Stimulated activated CD8-positive, alpha-beta memory T cell treated with anti-CD3 and anti-CD28 coated beads, Interleukin-15, amount 100 ng/mL, for 1 hour (primary cell): ENCODE measurements at places on chromosomes 16 and 17.

DNA sequence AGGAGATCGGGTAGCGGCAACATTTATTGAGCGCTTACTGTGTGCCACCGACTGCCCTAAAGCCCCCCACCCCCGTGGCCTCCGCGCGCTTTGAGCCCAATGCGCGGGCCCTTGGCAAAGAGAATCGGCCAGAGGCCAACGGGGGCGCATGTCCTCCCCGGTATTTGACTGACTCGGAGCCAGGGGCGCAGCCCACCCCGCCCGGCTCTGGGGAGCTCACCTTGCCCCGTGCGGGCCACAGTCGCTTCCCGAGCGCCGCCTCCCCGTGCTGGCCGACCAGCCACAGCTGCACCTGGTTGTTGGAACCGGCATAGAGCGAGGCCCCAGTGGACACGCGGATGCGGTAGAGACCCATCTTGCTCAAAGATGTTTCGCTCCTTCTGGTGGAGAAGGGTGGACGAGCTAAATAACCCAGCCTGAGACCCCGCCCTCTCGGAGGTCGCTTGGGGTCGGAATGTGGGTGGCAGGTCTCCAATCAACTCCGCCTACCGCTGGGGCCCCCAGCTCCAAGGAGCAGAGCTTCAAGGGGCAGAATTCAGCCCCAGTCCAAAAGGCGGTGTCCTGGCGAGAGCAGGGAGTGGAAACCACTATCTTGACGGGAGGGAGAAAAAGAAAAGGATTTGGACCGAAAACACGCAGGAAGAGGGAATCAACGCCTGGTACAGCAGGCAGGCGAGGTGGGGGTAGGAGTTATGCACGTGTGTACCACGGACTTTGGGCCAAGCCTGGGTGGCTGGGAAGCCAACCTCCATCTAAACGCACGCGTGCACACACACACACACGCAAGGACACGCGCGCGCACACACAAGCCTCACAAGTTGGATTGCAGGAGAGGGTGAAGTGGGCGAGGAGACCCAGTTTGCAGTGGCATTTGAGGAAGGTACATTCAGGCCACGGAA, at the start of gene ALOX15:
TSS of gene ALOX15 (minus strand) at position 382 of the 899 bp plus-strand sequence. CDS start at position 355, 27 bp downstream.
- DNase-seq = no peak

GRCh38 chr17:77312786-77313599, 172.2 kb downstream of the SEC14L1 start:
- no peak for DNase-seq

GRCh38 chr17:17548044-17548443, 43.5 kb downstream of the PEMT start:
- no peak for DNase-seq

DNA sequence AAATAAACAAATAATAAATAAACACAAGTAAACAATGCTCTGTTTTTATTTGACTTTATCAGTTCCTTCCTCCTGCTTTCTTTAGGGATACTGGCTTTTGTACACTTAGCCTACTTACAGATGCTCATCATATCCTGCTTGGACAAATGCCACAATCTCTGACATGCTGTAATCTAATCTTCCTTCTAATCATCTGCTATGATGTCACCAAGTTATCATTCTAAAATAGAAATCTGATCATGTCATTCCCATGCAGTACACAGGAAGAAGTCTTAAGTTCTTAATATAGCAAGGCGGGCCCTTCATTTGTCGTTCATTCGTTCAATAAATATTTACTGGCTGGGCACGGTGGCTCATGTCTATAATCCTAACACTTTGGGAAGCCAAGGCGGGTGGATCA, 9.1 kb upstream of the UBB start:
- DNase-seq = no peak

GRCh38 chr17:4735876-4736651, 3.6 kb upstream of the ZMYND15 start:
- DNase-seq = no peak

DNA sequence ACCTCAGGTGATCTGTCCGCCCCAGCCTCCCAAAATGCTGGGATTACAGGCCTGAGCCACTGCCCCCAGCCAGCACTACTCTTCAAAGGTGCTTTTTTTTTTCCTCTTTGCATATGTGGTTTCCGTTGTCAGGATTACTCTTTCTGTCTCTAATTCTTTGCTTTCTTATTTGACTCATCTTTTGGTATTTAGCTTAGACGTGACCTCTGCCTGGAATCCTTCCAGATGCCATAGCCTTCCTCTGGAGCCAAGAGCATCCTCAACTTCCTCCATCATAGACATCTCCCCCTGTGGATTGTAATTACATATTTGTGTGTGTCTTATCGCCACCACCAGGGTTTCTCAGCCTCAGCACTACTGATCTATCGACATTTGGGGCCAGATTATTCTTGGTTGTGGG, 84.4 kb upstream of the XYLT1 start:
- DNase-seq = no peak

GRCh38 chr17:202501-202951, 21.1 kb upstream of the DOC2B start:
- DNase-seq = no peak

GRCh38 chr16:49559242-49559641, 185.6 kb downstream of the C16orf78 start:
- no peak for DNase-seq

- no peak for DNase-seq
These were observed 47.1 kb upstream of the PIK3R6 start for GRCh38 chr17:8914554-8914953.

GRCh38 chr17:57432507-57433277, 176.4 kb downstream of the MSI2 start:
- DNase-seq = no peak

GRCh38 chr16:69276148-69277115, 34.7 kb upstream of the VPS4A start:
- DNase-seq = no peak

DNA sequence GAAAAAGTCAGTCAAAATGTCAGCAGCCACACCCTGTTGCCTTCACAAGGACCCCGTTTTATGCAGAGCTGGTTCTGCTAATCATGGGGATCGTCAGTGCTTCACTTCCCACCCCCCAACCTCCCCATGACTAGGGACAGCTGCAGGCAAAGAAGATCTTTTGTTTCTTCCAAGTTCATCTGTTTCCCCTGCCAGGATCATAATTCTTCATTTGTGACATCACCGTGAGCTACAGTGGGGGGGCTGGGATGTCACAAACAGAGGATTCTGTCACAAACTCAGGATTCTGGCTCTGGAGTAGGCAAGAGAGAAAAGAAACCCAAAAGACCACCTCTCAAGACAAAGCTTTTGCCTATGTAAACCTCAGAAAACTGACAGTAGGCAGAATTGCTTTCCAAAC, 24.7 kb downstream of the DNAJC7 start:
- no peak for DNase-seq

- DNase-seq = no peak
These were observed 351.1 kb downstream of the CA10 start for GRCh38 chr17:51807460-51807859.
